ENCODE measurements at places on chromosomes 13 and 19.

GRCh38 chr19:33921165-33921564 lies 124.5 kb downstream of the KCTD15 start:
- no peak for DNase-seq

DNA sequence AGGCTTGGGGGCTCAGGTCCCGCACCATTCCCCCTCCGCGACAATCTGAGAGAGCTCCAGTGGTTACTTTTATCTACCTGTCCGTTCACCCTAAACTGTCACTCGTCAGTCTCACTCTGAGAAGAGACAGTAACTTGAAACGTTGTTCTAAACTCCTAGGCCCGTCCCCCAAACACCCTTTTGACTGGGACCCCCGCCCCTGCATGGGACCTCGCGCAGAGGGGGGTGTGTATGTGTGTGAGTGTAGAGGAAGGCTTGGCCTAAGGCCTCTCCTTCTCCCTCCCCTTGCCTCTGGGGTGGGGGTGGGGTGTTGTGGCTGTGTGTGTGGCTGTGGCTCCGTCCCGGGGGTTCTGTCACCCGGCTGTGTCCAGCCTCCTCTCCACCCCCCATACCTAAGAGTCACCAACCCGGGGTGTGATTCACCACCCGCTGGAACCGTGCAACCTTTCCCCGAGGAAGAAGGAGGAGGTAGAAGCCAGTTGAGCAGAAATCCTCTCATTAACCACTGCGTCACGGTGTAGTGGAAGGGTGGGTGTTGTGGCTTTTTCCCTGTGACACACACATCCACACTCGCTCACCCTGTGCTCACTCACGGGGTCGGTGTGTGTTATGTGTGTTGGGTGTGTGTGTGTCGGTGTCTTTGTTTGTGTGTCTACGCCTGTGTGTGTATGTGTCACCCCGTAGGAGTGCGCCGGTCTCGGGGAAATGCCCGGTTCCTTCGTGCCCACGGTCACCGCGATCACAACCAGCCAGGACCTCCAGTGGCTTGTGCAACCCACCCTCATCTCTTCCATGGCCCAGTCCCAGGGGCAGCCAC lies 2.4 kb downstream of the FOSB start:
- DNase-seq, result peak; percentile 87

GRCh38 chr13:40969169-40969901 lies 49.8 kb downstream of the ELF1 start:
- DNase-seq, result no peak

DNA sequence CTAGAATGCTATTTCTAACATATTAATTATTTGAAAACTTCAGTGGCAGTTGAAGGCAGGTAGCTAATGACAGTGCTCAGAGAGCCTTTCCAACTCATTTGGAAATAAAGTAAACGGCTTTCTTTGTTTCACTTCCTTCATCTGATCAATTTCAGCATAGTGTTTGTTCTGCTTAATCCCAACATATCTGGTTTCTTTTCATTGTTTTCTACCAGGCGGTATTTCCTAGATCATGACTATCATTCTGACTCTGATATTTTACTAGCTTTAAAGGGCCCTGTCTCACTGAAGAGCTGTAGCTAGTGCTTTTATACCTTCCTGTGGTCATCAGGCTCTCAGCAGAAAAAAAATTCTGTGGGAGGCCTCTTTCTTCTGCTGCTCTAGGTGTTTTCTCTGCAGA lies 178.6 kb downstream of the RBM26 start:
- no peak for DNase-seq

DNA sequence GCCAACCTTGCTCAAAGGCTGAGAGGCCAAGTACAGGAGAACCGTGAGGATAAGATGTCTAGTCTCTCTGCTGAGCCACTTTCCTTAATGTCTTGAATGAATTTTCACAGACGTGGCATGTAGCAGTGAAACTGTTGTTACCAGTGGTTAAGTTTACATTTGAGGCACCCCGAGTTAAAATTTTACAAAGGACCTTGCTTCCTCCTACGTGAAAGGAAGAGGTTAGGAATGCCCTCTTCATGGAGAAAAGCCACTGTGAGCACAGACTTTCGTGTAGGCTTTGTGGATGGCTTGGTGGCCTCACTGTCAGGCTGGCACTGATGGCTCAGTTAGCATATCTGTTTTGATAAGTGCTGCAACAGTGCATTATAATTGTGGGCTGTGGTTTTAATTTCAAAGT lies 2.7 kb downstream of the GJB2 start:
- DNase-seq, result no peak

GRCh38 chr13:93256998-93257397 lies 30.4 kb downstream of the GPC6 start:
- no peak for DNase-seq

DNA sequence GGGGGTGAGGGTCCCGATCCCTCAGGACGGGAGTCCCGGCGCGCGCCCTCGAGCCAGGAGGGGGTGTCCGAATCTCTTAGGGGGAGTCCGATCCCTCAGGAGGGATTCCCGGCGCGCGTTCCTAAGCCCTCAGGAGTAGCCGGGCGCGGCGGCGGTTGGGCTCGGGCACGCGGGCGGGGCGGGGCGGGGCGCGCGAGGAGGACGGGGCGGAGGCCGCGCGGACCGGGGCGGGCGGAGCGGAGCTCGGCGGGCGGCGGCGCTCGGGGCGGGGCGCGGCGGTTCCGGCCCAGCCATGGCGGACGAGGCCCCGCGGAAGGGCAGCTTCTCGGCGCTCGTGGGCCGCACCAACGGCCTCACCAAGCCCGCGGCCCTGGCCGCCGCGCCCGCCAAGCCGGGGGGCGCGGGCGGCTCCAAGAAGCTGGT lies at the start of gene CUL4A:
Gene CUL4A, plus strand, starts transcription at position 278 of the 423 bp plus-strand sequence. Its CDS starts 15 bp downstream, at position 293.
- peak; percentile 52 for DNase-seq

GRCh38 chr13:26300140-26300539 lies 46.2 kb downstream of the CDK8 start:
- DNase-seq, result peak; percentile 66

DNA sequence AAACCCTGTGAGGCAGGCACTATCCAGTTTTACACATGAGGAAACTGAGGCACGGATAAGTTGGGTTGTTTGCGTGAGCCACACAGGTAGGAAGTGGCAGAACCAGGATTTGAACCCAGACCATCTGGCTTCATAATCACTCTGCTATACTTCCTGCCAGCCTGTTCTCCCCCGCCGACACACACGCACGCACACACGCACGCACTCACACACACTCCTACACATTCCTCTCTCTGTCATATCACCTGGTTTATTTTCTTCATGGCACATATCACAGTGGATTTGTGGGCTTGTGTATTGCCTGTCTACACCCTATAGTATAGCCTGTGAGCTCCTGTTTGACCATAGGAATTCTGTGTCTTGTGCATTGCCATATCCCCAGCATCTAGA lies 140.0 kb downstream of the SIPA1L3 start:
- no peak for DNase-seq

- peak; percentile 29 for DNase-seq
Observed at GRCh38 chr13:46908501-46908900, 11.6 kb upstream of the HTR2A start.

- no peak for DNase-seq
Observed at GRCh38 chr13:52652980-52653303, 306 bp downstream of the SUGT1 start.

DNA sequence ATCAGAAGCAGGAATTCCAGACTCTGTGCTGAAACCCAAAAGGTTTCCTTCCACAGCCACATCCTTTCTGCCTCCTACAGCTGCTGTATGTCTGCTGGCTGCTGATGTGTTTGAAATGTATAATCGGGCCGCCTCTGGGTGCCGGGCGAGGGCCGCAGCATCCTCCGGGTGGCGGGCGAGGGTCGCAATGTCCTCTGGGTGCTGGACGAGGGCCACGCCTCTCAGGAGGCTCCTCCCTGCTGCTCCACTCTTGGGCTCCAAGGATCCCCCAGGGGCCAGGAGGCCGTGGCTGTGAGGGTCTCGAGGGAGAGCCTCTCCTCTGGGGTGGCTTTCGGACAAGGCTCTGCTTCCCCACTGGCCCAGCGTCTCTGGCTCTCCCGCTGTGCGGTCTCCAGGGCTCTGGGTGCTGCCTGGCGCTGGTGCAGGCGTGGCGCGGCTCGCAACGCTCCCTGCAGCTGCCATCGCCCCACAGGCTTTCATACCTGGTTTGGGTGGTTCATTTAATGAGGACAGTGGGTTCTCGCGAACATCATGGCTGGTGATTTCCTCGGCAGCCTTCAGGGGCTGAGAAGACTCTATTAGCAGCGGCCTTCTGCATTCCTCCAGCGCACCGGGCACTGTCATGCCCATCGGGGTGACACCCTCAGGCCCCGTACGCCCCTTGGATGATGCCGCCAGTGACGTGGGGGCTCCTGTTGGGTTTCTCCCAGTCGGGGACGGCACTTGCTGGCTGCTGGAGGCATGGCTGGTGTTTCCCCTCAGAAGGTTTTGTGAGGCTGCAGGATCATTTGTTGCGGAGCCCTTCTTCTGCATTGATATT lies 41.8 kb upstream of the GRTP1 start:
- DNase-seq, result no peak

- no peak for DNase-seq
Observed at GRCh38 chr13:111361046-111361872, 40.8 kb downstream of the TEX29 start.

DNA sequence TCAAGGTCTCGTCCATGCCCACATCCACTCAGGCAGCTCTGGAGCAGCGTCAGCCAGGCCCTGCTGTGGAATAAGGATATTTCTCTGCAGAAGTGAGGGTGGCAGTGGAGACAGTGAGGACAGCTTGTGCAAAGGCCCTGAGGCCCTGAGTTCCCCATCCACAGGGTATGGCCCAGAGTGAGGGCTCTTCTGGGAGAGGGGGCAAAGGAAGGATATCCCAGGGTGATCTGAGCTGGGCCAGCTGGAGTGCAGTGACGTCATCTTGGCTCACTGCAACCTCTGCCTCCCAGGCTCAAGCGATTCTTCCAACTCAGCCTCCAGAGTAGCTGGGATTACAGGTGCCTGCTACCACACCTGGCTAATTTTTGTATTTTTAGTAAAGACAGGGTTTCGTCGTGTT lies 11.5 kb downstream of the MARK4 start:
- DNase-seq, result no peak

- no peak for DNase-seq
Observed at GRCh38 chr13:33078263-33078662, 62.0 kb downstream of the KL start.

DNA sequence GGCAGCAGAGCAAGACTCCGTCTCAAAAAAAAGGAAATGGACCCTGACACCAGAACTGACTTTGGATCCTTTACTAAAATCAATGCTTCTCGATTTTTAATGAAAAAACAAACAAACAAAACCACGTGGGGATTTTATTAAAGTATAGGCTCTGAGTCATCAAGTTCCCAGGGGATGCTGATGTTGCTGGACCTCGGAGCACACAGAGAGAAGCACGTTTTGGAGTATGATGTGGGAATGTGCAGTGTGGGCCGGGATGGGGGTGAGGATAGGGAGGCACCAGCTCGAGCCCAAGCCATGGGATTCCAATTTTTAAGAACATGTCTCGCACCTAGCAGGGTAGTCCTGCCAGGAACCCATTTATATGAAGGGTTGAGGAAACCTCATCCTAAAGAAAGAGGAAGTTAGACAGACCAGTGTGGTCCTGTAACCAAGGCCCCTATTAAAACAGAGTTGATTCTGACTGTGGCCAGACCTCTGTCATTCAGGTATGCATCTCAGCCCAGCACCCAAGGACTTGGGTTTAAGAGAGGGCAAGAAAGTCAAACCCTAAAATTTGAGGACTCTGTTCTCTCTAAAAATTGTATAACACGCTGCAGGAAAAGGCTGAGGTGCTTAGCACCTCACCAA lies 6.4 kb downstream of the FLT1 start:
- DNase-seq, result no peak

DNA sequence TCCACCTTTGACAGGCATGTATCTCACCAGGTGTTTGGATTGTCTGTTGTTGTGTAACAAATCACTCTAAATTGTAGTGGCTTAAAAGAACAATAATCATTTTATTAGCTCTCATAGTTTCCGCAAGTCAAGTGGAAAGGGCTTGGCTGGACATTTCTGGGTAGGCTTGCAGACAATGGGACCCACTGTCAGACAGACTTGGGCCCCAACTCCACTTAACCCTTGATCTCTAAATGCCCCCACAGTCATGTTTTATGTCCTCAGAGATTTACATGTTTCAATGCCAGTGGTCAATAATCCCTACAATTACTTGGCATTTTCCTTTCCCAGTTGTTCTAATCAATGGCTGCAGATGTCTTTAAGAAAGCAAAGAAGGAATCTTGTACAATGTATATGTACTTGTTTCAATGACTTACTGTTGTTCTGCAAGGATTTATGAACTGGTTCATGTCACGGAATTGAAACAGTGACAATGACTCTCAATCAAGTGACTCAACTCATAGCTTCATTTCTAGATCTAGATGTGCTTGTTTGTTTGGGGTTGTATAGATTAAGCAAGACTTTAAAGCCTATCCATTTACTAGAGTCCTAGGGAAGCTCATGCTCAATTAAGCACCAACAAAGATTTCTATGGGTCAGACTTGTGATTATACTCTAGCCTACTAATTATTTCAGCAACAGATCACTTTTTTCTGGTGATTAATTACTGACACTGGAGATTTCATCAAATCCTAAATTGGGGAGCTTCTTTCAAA lies 510.1 kb upstream of the NBEA start:
- no peak for DNase-seq

DNA sequence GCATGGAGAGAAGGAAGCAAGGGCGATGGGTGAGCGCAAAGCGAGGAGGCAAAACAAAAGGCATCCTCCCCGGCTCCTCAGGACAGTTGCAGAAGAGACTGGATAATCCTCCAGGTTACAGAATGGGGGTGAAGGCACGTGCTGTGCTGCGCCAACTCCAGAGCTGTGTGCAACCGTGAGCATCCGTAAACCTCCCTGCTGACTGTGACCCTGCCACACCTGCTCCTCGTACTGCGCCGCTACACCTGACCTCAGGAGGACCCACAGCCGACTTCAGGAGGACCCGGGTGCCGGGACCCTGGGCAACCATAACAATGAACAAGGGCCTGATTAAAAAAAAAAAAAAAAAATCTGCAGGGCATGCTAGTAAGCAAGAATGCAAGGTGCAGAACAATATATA lies 68.7 kb downstream of the SLC7A1 start:
- DNase-seq, result no peak

DNA sequence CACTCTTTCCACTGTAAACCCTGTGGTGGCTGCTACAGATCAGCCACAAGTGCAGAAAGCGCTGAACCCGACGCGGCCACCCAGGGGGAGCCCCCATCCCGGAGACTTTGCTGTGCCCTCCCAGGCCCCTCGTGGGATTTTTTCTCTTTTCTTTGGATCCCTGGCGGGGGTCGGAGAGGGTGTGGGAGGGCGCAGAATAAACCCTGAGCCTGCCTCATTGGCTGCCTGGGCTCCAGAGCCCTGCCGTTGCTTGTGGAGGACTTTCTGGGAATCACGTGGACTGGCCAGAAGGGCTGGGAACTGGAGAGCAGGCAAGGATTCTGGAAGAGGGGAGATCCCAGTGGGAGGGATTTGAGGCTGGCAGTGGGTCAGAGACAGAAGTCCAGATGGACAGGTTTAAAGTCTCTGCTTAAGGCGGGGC lies 24.9 kb downstream of the GADD45B start:
- DNase-seq, result no peak

GRCh38 chr19:11446271-11446651 lies 10.8 kb downstream of the PRKCSH start:
- no peak for DNase-seq
